Activated T-helper 1 cell treated with anti-CD3 and anti-CD28 coated beads, Interleukin-2, amount 50 U/mL, for 16 hours (primary cell): ENCODE measurements at places on chromosomes 7 and 10.

DNA sequence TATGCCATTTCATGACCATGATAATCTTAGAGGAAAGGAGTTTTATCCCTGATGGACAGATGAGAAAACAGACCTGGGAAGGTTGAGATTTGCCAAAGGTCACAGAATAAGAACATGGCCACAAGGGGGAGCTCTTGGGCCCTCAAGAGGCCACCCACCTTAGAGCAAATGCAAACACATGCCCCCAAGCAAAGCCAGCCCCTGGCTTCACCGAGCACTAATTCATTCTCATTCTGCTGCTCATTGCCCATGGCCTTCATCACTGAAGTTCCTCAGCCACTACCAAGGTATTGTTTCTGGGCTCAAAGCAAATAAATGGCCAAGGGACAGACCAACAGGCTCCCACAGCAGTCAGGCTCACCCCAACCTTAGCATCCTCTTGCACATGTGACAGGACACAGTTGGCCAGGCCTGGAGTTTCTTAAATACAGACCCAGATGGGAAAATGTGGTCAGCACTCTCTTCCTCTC, 44.2 kb downstream of the PDLIM1 start:
- DNase-seq = peak; percentile 12

DNA sequence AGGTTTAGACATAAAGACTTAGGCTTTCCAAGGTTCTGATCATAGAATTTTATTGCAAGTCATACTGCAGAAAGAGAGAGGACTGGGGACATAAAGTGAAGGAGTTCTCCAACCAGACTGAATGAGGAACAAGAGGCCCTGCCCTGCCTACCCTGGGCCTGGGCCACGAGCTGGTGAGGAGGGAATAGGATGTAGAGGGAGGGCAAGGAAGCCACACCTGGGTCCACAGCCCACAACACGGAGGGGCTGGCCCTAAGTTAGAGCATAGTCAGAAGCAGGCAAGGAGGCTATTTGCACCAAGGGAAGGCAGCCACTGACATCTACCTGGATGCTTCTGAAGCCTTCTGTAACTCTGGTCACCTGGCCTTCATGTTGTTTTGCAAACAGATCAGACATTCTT, 82.2 kb upstream of the CXCL12 start:
- DNase-seq = no peak

- DNase-seq = no peak
These were observed 25.7 kb upstream of the GRB10 start for GRCh38 chr7:50808282-50808888.

GRCh38 chr10:17348501-17349349, 105.7 kb downstream of the ST8SIA6 start:
- DNase-seq = no peak

DNA sequence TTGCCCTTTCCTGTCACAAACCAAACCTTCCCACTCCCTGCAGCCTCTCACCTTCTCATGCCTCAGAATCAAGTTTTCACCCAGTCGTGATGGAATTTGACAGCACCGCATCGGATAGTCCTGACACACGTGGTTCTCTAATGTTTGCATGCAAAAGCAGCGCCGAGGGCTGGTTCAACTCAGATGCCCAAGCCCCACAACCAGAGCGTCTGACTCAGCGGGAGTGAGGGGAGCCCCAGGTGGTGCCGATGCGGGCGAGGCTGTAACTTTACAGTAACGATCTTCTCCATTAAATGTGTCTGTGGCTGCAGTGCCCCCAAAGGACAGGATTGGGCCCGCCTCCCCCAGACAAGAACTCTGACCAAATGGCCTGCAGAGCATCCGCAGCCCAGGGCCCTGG, 284.5 kb downstream of the CELF2 start:
- DNase-seq = no peak
